Hematopoietic multipotent progenitor cell treated with erythropoietin and hydrocortisone succinate and interleukin-3 and kit ligand, for 15 days (in vitro differentiated cells): ENCODE measurements at places on chromosomes 1 and 21.

DNA sequence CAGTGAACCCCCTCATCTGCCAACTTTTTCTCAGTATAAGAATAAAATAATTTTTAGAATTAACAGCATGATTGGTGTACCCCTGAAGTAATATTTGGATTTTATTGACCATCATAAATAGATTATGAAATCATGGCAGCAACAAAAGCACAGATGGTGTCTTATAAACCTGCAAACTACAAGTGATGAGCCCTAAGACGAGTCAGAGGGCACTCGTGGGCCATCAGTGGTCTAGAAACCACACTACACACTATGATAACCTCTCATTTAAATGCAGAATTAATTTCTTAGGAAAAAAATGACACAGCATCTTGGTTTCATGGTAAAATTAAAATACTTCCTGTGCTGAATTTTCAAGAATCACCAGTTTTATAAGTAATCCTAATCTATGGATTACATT is 312.4 kb downstream of the PTBP2 start:
- DNase-seq, result no peak

GRCh38 chr1:14786109-14786675 is 187.7 kb downstream of the KAZN start:
- DNase-seq, result no peak

GRCh38 chr1:200918006-200918405 is 23.3 kb downstream of the INAVA start:
- no peak for DNase-seq

- peak; percentile 50 for DNase-seq
These were observed 742 bp upstream of the HSPA13 start for GRCh38 chr21:14383596-14384180.
